PC-3 (cell line): ENCODE measurements at places on chromosomes 13 and 19. TPM values are rescaled to one million over a fixed set of nuclear protein-coding genes. Genes with fewer than 3 reads are reported as not detected.

DNA sequence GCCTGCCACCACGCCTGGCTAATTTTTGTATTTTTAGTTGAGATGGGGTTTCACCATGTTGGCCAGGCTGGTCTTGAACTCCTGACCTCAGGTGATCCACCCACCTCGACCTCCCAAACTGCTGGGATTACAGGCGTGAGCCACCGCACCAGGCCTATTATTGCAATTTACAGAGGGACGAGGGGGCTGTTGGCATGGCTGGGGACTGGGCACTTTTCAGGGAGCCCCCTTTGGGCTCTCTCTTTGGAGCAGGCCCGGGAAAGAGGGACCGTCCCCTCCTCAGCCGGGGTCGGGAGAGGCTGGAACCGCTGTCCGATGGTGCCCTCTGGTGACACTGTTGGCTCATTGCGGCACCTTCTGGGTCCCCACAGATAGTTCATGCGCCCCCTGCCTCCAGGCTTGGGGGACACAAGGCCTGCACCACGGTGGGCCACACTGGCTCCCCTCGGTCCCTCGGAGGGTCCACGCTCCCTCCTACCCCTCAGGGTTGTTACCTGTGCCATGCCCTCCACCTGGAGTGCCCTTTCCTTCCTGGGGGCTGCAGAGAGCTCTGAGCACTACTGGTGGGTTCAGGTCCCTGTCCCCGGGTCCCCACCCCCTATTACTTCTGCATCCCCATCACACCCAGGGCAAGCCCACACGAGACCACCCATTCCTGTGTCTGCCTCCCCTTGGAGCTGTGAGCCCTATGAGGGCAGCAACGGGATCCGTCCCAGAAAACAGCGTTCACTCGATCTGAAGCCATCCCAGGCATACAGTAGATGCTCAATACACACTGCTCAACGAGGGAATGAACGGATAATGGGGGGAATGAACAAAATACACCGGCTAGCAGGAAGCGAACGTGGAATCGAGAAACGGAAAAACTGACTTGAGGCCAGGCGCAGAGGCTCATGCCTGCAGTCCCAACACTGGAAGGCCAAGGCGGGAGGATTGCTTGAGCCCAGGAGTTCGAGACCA, 12.5 kb downstream of the FEM1A start:
- DNase-seq = peak; percentile 80

DNA sequence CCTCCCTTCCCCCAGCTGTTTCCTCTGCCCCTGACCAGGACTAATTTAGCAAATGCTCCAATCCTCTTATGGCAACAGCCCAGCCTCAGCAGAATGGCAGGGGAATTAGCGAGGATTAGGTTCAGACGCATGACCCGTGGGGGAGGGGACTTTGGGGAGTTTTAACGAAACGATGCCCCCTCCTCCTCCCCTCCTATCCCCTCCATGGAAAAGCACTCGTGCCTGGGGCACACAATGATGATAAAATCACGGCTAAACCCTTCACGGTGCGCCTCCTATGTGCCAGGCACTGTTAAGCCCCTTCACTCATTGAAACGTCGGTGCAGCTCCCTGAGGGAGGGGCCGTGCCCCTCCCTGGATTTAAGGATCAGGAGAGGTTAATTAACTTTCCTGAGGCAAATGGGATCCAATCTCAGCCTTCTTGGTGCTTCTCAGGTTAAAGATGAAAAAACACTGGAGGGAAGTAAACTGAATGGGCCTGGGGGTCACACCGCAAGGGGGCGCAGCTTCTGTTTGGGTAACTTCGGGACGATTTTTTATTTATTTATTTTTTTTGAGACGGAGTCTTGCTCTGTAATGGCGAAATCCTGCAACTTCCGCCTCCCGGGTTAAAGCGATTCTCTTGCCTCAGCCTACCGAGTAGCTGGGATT, 10.1 kb upstream of the TPRX2 start:
- DNase-seq = no peak

DNA sequence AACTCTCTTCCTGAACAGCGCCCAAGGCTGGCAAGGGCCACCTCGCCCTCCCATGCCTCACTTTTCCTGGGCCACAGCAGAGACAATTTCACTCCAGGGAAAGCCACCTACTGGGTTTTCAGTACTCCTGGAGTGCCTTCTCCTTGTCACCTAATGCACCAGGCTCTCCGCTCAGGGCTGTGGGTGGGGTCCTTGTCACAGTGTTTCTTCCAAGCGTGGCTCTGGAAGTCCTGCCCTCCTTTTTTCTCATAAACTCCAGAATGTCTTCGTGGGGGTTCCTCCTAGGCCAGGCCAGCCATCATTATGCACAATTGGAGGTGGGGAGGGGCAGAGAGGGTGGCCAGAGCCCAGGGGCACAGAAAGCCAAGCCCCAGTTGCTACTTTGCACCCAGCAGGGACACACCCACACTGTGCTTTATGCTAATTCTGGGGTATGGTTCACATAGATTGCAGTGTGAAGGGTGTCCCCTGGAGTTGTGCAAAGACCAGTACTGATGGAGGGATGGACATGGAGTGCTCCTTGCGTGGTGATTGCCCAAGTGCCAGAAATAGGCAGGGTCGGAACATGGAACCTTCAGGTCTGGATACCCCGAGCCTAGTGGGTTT, 78.8 kb downstream of the CHST8 start:
- no peak for DNase-seq

- no peak for DNase-seq
Measured at GRCh38 chr13:25910991-25911419, 140.8 kb downstream of the SHISA2 start.

- no peak for DNase-seq
Measured at GRCh38 chr13:53200498-53201453, 172.2 kb downstream of the OLFM4 start.

- DNase-seq = peak; percentile 32
Measured at GRCh38 chr13:50170447-50171037, 155.3 kb downstream of the KCNRG start.

Gene LILRB2
- total RNA-seq = not detected in 2 replicates

Gene ZNF625
- 2.5 and 7.7 TPM in 2 replicates for total RNA-seq

Gene CYP4F11
- 0.06 and 0.11 TPM in 2 replicates for total RNA-seq
